ENCODE measurements at places on chromosomes 3 and 15.

DNA sequence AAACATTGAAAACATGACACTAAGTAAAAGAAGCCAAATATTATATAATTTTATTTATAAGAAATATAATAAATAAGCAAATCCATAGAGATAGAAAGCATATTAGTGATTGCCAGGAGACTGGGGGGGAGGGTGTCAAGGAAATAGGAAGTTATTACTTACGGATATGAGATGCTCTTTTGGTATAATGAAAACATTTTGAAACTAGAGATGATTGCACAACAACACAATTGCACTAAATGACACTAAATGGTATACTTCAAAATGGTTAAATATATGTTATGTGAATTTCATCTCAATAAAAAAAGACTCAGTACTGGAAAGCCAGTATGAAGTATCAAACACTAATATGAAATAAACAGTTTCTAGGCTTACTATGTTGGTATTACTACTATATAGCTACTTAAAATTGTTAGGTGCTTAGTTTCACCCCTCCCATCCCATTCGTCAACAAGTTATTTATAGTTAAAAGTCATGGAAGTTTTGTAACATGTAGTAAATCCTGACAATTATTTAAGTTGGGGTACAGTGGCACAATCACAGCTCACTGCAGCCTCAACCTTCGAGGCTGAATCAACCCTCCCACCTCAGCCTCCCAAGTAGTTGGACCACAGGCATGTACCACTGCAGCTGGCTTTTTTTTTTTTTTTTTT lies 43.7 kb downstream of the STAG1 start:
- no peak for DNase-seq

DNA sequence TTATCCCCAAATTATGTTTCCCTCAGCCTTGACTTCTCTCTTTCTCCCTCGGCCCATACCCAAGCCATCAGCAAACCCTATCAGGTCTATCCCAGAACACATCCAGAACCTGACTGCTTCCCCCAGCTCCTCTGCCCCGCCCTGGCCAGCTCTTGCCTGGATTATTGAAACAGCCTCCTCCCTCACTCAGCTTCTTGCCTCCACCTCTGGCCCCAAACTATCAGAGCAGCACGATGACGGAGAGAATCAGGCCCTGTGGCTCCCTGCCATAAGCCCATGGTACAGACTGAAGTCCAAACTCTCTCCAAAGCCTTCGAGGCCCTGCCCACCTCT lies 105.3 kb upstream of the LINGO1 start:
- no peak for DNase-seq

GRCh38 chr3:71225951-71226564 lies 357.5 kb downstream of the FOXP1 start:
- DNase-seq = peak; percentile 29

- DNase-seq = no peak
These were observed 25.0 kb downstream of the SEC61A1 start for GRCh38 chr3:128077202-128077624.

DNA sequence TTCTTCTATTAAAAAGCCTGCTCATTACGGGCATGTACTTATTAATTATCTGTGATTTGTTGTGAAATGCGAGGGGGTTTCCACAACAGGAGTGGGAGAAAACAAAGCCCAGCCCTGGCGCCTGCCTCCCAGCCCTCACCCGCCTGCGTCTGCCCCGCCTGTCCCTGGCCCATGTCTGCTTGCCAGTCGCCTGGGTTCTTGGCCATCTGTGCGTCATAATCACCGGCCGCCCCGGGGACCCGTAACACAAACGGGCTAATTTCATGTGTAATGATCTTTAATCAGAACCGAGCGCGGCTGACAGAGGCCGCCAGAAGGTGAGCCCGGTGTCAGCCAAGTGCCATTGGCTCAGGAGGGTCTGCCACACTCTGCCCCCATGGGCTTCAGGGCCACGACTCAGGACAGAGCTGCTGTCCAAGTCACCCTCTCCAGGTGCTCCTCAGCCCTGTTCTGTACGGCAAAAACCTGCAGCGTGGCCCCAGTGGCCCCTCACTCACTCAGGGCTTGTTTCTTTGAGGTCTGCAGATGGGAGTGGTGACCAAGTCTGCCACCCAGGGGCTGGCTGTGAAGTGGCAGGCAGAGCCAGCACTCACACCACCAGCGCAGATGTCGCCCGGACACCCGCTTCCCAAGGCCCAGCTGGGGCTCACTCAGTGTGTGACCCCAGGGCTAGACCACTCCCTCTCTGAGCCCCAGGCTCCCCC lies 28.8 kb upstream of the TMEM115 start:
- no peak for DNase-seq

- DNase-seq = peak; percentile 78
These were observed 17.5 kb upstream of the FANCD2 start for GRCh38 chr3:10008588-10009344.

- no peak for DNase-seq
These were observed 6.7 kb upstream of the VGLL4 start for GRCh38 chr3:11650391-11650790.

- no peak for DNase-seq
These were observed 5.9 kb downstream of the CDCP1 start for GRCh38 chr3:45140141-45140769.

DNA sequence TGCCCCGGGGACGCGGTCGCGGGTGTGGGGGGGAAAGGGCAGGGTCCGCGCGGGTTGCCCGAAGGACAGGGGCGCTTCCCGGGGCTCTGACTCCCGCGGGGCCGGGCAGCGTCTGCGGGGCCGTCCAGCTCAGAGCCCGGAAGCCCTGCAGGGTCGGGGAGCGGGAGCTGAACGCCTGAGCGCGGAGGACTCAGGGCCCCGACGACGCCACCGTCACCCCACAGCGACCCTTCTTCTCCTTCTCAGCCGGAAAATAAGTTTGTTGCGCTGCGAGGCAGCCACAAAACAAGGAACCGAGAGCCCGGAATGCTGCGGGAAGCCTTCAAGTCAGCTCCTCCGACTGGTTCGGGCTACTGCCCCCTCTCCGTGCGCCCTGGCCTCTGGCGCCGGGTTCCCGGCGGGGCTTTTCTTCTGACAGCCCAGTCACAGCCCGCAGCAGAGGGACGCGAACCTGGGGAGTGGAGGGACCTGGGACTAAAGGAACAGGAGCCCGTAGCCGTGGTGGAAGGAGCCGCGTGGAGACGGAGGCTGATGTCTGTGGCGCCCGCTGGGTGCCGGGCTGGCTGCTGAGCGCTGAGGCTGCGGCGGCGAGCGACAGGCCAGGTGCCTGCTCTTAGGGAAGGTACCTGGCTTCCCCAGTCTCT lies 484 bp downstream of the CNTN4 start:
- no peak for DNase-seq

GRCh38 chr15:88896333-88897033 lies 1.1 kb upstream of the HAPLN3 start:
- no peak for DNase-seq

GRCh38 chr15:41512512-41512939 lies 1.1 kb downstream of the LTK start:
- no peak for DNase-seq

DNA sequence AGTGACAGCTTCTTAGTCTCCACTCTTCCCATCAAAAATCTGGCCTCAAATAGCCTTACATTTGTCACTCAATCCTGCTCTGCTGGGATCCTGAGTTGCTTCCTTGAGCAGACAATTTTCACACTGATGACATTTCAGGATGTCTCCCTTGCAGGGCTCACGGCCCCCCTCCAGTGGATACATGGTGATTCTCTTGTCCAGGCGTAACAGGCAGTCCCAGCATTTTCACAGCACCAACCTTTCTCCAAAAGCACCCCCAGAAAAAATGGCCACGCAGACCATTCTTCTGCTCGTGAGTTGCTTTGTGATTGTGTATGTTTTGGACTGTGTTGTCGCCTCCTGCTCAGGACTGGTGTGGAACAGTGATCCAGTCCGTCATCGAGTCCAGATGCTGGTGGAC lies 47.4 kb upstream of the WNT7A start:
- no peak for DNase-seq

DNA sequence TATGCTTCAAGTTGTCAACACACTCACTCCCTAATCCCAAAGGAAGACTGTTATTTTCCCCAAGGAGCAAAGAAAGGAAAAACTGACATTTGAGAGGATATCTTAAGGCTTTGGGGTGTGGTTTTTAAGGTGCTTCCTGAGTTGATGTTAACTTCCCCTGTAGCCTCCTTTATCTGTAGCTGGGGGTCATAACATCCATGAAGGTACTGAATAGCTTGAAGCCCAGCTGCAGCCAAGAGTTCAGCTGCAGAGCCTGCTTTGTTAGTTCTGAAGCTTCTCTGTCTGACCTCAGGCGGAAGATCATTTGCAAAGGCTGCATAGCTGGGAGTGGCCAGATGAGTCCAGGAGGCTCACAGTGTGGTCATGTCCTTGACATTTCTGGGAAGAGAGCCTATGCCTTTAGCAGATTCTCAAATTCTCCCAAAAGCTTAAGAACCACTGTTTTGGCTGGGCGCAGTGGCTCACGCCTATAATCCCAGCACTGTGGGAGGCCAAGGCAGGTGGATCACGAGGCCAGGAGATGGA lies 165.4 kb downstream of the SV2B start:
- DNase-seq = no peak

GRCh38 chr3:9399746-9400145 lies 2.3 kb downstream of the SETD5 start:
- no peak for DNase-seq

DNA sequence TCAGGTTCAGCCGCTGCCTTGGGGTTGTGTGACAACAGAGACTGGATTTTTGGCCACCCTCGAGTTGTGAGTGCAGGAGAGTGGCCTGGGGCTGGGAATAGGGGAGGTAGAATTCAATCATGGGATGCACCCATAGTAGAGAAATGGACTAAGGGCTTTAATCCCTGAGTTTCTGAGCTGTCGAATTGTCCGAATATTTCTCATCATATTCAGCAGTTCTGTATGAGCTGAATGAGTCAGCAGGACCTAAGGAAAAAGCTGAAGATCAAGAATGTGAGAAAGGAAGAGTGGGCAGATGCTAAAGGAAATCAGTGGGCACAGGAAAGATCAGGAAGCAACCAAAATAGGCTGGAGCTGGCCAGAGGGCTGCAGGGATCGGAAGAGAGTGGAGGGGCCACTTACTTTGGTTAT lies 44.4 kb upstream of the SACM1L start:
- DNase-seq = no peak

GRCh38 chr3:30448450-30449289 lies 157.7 kb upstream of the TGFBR2 start:
- no peak for DNase-seq

- DNase-seq = no peak
These were observed 26.1 kb downstream of the FAM174B start for GRCh38 chr15:92629276-92629974.

- no peak for DNase-seq
These were observed 31.2 kb upstream of the SRGAP3 start for GRCh38 chr3:9280451-9281219.
